ENCODE measurements at places on chromosomes 12 and 14. TPM values are rescaled to one million over a fixed set of nuclear protein-coding genes. Genes with fewer than 3 reads are reported as not detected.

GRCh38 chr12:71871116-71871515, 31.6 kb downstream of the TBC1D15 start:
- no peak for DNase-seq

- DNase-seq, result no peak
These were observed 279.6 kb downstream of the NUAK1 start for GRCh38 chr12:105858981-105859710.

- no peak for DNase-seq
These were observed 3.9 kb downstream of the LHX5 start for GRCh38 chr12:113467502-113468364.

- no peak for DNase-seq
These were observed 54.1 kb downstream of the EP400 start for GRCh38 chr12:132003846-132004245.

The LRRC10 gene
- total RNA-seq, result 0.10 TPM

The RAB35 gene
- 14.6 TPM for total RNA-seq

The MYF5 gene
- 3.5 TPM for total RNA-seq

Measured in skin of body (tissue), 3 donors.